ENCODE measurements at places on chromosomes 11 and 22. TPM values are rescaled to one million over a fixed set of nuclear protein-coding genes. Genes with fewer than 3 reads are reported as not detected.

The SYT8 gene
- polyA plus RNA-seq = 0.67 TPM

The MCHR1 gene
- polyA plus RNA-seq = 0.24 TPM

The TMEM218 gene
- 26.2 TPM for polyA plus RNA-seq

The PCSK7 gene
- 29.1 TPM for polyA plus RNA-seq

The PARVA gene
- polyA plus RNA-seq = 70.0 TPM

The UPK3A gene
- not detected for polyA plus RNA-seq

GRCh38 chr11:76897233-76897632 is 36.5 kb downstream of the ACER3 start:
- DNase-seq = no peak

- no peak for DNase-seq
Measured at GRCh38 chr11:37394236-37394870, 796.3 kb upstream of the RAG2 start.

DNA sequence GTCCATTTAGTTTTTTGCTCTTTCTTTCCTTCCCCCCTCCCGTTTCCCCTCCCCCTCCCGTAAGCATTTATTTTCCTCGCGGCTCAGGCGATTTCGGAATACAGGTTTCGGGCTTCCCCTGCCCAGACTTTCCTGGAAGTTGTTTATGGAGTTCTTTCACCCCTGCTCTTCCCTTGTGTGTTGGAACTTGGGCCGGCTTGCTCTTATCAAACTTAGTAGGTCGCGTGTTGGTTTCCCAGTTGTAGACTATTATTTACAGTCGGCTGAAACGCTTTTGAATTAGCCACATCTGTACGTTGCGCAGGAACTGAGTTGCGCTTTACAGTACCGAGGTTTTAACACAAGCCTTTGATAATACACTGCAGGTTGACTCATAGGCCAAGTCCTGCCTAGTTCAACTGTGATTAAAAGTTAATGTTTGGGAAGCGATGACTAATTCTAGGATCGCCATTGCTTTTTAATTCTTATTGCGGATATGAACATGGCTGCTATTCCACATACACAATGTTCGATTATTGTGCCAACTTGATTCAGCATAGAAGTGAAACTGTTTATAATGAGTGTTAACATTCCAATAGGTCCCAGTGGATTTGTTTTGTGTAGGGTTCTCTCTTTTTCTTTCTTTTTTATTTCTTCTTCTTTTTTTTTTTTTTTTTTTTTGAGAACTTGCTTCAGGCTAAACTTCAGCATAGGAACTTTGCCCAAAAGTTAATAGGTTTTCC is 1.7 kb downstream of the YAP1 start:
- DNase-seq = no peak

GRCh38 chr11:109153836-109154235 is 268.2 kb upstream of the C11orf87 start:
- DNase-seq = no peak

DNA sequence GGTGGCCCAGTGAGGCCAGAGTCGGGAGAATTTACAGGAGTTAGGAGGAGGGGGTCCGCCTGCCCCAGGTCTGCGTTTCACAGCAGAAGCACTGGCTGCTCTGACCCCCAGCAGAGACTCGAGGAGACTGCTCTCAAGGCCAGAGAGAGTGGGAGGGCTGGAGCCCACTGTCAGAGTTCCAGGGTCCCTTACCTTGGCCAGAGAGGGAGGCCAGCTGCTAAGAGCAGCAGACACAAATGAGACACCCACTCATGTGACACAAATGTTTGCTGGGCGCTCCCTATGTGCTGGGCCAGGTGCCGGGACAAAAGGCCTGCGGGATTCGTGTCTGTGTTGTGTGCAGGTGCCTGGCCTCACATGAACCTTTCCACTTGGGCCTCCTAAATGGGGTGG is 2.8 kb upstream of the TNFRSF13C start:
- no peak for DNase-seq

DNA sequence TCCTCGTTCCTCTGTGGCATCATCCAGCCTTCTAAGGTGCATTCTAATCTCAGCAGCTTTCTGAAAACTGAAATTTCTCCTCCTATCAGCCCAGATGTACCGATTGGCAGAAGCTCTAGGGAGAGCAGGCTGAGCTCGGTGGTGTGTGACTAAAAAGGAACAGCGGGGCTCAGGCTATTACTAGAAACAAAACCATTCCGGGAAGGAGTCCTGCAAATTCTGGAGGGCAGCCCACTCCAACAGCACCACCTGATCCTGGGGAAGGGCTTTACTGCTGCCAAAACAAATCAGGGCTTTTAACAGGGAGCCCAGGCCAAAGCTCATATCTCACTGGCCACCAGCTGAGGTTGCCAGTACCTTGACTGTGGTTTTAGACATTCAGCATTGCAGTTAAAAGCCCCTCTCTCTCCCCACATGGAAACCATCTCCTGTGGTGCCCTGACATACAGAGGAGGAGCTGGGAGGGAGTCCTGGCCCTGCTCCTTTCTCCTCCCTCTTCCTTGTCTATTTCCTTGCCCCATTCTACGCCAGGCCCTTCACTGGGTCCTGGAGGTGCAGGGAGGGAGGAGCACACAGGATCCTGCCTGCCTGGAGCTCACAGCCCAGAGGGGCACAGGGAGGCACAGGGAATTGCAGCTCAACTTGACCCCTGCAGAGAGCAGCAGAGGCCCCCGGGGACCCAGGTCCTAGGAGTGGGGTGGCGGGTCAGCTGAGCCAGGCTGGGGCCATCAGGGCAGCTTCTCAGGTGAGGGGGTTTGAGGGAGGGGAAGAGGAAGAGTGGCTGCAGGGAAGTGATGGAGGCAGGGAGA is 889 bp downstream of the PLAAT4 start:
- peak; percentile 54 for DNase-seq

DNA sequence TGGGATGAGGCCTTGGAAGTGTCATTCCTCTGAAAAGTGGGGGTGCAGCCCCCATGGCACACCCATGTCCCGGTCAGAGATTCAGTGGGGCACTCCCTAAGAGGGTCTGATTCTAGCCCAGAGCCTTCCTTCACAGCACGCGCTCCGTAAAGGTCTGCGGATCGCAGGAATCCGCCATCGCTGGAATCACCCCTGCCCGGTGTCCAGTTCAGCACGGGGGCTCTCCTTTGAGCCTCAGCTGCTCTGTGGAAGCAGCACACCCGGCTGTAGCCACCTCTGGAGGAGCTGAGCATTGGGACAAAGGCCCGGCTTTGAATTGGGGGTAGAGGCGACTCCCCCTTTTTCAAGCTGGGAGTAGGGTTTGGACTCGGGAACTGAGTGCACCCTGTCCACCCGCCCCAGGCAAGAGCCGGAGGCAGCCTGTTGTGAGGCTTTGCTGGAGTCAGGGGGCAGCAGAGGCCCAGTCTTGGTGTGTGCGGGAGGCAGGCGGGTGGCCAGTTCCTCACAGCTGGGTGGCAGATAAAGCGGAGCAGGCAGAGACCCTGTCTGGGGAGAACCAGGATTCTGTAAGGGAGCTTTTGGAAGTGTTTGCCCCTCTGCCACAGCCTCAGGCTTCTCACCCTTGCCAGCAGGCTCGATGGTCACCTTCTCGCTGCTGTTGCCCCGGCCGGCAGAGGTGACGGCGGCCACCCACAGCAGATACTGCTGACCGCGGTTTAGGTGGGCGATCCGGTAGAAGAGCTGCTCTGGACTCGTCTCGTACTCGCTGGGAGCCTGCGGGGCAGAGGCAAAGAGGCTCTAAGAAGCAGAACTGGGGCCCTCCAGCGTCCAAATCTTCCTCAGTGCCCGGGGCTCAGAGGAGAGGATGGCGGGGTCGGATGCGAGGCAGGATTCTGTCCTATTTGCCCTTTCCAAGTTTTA is 115.9 kb downstream of the CEP164 start:
- peak; percentile 60 for DNase-seq

- DNase-seq = no peak
Measured at GRCh38 chr11:83674102-83674896, 388.1 kb upstream of the CCDC90B start.

GRCh38 chr22:45009606-45010531 is at the start of gene PHF21B:
TSS of gene PHF21B (minus strand) at chr22:45010005. CDS start at chr22:45009549, 456 bp downstream.
- no peak for DNase-seq

- DNase-seq = no peak
Measured at GRCh38 chr11:819943-820649, 1.4 kb downstream of the PNPLA2 start.
